ENCODE measurements at places on chromosomes 7 and 10.

GRCh38 chr7:150324373-150324961 lies 1.1 kb upstream of the ACTR3C start:
- no peak for DNase-seq

GRCh38 chr10:29714096-29714874 lies 79.5 kb upstream of the SVIL start:
- DNase-seq, result no peak

GRCh38 chr10:111705021-111705420 lies 478.5 kb downstream of the GPAM start:
- DNase-seq, result no peak

GRCh38 chr7:152975076-152975475 lies 215.5 kb downstream of the ACTR3B start:
- no peak for DNase-seq

DNA sequence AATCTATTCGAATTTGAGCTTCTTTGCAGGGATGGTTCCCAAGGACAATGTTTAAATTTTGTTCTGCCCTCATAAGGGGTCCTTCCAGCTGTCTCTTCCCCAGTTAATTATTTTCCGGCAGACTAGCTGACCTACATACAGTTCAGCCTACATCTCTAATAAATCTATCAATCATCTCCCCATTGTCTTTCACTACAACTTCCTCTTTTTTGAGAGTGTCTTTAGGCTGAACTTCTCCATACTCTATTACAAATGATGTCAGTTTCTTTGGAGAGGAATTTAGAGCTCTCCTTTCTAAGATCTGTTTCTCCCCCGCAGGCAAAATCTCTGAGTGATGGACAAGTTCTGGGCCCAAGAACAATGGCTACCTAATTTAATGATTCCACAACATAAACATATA lies 122.2 kb downstream of the PCLO start:
- no peak for DNase-seq

DNA sequence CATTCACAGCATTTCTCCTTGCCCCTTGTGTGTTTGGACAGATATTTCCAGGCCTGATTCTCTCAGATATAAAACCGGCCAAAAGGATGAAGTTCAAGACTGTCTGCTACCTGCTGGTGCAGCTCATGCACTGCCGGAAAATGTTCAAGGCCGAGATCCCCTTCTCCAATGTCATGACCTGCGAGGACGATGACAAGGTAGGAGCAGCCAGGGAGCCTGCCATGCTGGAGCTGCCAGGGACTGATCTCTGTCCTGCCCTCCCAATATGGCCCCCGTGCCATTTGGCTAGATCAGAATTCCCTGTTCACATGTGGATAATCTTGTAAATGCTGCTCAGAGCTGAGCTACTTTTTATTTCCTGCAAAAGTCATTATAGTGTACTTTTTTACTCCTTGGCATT lies 87.8 kb downstream of the ADCY1 start:
- DNase-seq, result no peak

GRCh38 chr7:24777806-24778205 lies 20.5 kb upstream of the GSDME start:
- no peak for DNase-seq

- no peak for DNase-seq
Observed at GRCh38 chr7:87702326-87702725, 74.1 kb downstream of the RUNDC3B start.

DNA sequence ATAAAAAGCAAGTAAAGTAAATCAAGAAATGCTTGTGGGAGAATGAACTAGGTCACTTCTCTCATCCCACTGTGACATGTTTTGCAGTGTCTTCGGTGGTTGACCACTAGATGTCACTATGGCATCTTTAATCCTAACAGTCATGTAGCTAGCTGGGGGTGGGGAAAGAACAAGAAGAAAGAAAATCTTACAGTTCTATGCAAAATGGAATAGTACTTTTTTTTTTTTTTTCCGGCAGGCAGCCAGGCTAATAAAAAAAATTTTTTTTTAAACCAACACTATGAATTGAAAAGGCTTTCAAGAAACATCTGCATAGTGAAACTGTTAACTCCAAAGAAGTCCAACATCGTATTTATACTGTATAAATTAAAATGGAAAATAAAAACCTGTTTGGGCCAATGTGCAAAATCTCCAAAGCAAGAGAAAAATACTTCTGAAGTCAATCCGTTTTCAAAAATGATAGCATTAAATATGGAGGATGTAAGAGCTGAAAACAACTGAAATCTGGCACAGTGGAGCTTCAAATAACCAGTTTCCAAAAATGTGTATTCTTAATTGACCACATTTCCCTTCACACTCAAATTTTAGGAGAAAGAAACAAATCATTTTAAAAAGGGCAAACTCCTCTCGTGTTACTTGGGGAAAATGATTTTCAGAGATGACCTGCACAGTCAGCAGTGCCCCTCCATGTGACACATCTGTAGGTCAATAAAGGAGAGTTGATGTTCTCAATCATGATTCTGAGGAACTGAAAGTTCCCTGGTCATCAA lies 38.5 kb downstream of the CDK1 start:
- DNase-seq, result no peak

DNA sequence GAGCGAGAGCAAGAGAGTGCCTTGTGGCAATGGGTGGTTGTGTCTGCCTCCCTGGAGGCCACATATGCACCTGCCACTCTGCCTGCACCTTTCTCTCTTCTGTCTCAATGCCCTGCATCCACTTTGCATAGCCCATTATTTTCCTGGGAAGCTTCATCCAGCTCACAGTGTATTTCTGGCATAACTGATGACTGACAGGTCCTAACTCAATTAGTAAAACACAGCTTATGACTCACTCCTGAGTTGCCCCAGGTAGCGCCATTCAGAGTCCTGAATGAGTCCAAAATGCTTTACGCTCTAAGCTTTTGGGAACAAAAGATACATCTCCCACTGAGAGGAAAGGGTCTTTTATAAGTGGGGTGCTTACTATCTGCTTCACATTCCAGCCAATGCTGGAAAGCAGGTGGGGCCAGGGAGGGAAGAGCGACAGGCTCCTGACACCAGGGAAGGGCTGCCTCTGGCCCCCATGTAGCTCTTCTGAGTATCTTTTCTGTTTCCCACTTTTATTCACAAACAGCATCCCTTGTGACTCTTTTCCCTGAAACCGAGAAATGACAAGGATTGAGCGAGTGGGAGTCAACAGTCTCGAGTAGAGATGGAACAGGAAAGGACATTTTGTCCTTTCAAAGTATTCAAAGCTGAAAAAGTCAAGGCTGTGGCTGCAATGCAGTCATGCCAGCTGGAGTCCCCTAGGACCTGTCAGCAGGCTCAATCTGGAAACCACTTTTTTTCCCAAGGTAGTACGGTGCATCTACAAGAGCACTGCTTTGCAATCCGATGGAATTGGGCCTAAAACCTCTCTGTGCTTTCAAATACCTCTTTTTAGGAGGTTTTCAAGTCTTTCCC lies 479.3 kb upstream of the PODXL start:
- no peak for DNase-seq

DNA sequence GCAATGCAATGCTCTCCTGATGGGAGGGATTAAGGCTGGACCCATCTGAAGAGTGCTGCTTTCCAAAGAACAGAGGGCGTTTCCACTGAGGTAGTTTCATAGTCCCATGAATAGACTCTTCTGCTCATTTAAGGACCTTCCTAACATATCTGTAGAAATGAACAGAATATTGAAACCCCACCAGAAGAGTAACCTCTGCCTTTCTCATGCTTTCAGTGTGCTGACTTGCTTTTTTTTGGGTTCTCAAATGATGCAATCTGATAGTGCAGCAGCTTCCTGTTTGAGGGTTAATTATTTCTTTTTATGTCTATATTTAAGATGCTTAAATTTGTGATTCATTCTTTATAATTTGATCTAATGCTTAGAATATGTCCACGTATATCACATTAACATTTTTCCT lies 82.2 kb downstream of the GATA3 start:
- DNase-seq, result no peak

GRCh38 chr10:110824152-110824441 lies 47.6 kb upstream of the PDCD4 start:
- DNase-seq, result no peak

DNA sequence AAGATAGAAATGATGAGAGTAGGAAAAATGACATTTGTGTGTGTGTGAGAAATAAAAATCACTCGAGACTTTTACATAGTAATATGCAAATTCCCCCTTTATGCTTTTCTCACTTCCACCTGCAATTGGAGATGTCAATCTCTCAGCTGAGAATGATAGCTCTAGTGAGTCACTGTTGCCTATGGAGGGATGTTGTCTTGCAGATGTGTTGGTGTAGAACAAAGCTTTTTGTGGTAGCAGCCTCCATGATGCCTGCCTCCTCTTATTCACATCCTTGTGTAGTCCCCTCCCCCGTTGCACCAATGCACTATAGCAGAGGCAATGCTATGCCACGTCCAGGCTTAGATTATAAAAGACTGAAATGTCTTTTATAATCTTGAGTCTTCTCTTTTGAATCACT lies 33.8 kb downstream of the SPAG6 start:
- DNase-seq, result no peak

- no peak for DNase-seq
Observed at GRCh38 chr7:37956791-37957190, 36.4 kb downstream of the EPDR1 start.

DNA sequence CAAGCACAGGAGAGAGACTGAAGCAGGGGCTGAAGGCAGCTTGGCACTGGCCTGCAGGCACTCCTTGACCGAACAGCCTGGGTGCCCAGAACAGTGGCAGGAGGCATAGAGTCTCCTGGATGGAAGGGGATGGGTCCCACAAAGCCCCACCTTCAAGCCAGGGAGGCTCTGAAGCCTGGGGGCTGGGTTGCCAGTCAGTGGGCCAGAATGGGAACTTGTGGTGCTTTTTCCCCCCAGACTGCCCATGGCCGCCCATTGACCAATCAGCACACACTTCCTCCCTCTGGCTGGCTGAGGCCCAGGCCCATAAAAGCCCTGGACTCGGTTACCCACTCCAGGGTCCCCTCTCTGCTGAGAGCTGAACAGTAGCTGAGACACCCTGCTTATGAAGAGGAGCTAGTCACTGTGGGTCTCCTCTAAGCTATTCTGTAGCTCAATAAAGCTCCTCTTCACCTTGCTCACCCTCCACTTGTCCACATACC lies 109.6 kb downstream of the ELAPOR2 start:
- no peak for DNase-seq

DNA sequence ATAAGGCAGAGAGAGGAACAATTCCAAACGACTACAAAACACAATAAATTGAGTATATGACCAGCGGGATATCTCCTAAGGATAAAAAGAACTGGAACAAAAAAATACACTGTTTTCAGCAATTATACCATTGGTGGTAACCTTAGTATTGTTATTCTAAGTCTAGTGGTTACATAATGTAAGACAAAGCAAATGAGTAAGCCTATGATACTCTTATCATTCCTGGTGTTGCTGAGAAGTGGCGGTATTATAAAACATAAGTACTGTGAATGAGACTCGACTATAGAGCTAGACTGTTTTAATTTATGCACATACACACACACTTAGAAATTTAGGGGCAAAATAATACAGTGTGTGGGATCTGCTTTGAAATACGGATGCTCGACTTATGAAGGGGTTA lies 107.7 kb downstream of the NRBF2 start:
- DNase-seq, result no peak

DNA sequence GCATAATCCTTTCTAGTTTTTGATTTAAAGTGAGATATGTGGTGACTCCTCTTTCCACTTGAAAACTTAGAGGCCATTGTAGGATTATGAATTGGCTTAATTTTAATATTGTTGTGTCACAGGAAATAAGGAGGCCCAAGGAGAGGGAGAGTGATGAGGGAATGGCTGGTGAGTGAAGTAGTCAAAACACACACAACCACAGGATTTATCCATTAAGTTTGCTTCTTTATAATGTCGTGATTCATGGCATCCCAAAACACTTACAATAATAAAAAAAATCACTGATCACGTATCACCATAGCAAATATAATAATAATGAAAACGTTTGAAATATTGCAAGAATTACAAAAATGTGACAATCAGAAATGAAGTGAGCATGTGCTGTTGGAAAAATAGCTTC lies 1215.5 kb upstream of the LRRTM3 start:
- DNase-seq, result no peak

- DNase-seq, result no peak
Observed at GRCh38 chr10:115802911-115803310, 470.1 kb downstream of the GFRA1 start.

DNA sequence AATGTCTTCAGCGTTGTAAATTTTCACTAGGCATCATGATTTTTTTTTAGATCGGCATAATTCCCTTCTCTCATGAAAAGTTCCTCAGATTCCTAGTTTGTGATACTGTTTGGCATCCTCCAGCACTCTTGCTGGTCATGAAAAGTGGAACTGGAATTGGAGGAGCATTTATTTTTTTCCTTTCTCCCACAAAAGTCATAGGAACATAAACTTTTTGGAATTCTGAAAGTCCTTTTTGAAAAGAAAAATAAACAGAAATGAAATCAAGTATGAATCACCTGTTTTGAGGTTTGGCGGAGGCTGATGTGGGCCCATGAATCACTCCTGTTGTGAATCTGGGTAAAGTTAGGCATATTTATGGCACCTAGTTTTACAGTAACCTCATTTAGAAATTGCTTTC lies 17.7 kb downstream of the CACNB2 start:
- DNase-seq, result no peak

GRCh38 chr10:68238371-68238770 lies 6.5 kb upstream of the ATOH7 start:
- DNase-seq, result no peak

- no peak for DNase-seq
Observed at GRCh38 chr10:89549510-89549909, 14.1 kb upstream of the SLC16A12 start.

- DNase-seq, result no peak
Observed at GRCh38 chr10:126549344-126549743, 121.1 kb downstream of the C10orf90 start.

DNA sequence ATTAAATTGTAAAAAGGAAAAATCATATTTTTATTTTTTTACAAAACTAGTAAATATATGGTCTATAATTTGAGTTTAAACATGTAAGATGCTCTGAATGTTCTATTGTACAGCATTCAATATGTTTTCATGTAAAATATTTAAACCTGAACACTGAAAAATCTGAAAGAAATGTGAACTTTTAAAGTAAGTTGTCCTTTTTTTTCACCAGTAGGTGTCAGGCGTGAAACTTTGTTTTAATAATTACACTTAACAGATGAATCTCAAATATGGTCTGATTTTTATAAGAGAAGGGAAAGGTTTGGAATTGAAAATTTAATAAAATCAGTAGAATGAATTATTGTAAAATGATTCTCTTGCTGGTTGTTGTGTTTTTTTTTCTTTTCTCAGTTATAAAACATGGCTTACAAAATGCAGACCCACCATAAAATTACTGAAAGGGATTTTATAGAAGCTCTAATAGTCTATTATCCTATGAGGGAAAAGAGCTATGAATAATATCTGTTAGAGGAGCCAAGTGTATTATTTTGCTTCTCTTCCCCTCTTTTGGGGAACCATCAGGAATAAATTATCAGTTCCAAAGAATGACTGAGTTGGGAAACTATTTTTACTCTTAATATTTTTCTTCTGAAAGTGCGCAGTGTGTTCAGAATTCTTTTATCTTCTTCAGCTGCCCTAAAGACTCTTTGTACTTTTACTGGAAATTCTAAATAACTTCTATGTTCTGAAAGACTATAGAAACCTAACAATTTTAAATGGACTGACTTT lies 217.7 kb upstream of the FZD1 start:
- no peak for DNase-seq

- no peak for DNase-seq
Observed at GRCh38 chr10:19817231-19817933, 1.1 kb downstream of the PLXDC2 start.

Data from stimulated activated CD8-positive, alpha-beta memory T cell treated with anti-CD3 and anti-CD28 coated beads, Interleukin-7, amount 100 ng/mL, for 1 hour (primary cell).